H9 (cell line): ENCODE measurements at places on chromosomes 5 and 9.

DNA sequence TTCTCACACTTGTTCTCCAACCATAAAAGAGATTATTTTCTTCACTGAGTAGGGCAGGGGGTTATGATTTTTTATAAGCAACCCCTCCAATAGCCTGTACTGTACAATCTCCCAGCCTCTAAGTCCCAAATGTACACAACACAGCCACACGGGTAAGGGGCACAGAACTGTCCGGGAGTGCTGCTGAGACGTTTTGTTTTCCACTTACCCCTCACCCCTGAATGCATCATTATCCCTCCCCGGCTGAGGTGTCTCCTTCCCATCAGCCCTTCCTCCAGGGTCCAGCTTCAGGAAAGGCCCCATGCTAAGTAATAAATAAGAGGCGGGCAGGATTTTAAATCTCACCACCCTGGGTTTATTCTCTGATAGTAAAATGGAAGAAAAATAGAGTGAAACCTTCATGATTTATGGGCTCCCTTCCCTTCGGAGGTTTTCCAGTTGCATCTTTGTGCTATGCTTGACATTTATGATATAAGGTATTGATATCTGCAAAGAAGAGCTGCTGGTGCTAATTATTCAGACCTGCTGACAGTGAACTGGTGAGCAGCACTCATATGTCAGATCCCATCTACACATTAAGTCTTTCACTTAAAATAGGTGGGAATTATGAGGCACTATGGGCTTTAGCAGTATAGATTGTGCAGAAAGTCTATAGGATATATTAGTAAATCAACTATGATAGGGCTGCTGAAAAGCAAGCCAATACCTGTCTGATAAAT is 67.2 kb upstream of the MEGF10 start:
- DNase-seq = no peak

DNA sequence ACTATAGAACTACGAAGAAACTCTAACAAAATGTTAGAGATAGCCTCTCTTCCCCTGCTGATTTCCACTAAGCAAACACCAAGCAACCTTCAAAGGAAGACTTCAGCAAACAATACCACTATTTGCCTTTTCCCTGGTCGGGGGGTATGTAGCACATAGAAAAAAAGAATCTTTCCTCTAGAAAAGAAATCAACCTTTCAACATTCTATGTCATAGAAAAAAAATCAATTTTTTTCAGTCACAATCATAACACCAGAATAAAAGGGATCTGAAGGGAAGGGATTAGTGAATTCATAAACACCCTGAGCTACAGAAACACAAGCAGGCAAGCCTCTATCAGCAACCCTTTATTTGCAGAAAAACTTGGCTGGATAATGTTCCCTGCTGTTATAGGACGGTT is 15.3 kb downstream of the ABCA1 start:
- no peak for DNase-seq

DNA sequence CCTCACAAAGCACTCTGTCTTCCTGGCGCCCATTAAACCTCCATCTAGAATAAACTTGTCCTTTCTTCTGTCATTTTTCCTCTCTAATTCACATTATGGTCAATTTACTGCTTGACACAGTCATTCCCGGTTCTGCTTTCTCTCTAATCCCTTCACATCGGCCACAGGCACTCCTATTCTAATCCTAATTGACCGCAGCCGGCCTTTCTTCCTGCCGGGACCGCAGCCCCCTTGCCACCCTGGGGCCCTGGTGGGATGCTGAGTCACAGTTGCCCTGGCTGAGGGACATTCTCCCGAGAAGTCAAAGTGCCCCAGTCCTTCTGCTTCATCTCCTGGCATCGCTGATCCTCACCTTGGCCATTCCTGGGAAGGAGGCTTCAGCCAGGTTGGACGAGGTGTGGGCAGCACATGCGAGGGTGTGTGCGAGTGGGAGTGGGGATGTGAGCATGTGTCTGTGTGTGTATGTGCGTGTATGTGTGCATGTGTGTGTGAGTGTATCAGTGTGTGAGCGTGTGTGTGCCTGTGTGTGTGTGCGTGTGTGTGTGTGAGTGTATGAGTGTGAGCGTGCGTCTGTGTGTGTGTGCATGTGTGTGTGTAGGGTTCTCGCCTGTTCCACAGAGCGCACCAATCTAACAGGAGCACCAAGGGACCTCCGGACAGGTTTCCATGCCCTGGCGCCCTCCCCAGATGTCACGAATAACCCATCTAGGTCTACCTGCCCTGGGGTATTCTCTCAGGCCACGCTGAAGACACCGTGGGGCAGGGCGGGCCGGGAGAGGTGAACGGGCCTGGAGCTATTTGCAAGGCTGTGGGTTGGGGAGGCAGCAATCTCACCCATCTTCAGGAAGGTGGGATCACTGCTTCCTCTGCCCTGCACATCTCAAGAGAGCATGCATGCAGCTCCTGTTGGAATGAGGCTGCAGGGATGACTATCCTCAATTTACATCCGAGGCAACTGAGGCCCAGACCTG is 191.2 kb downstream of the PAX5 start:
- no peak for DNase-seq

- DNase-seq = no peak
These were observed 146.8 kb downstream of the PRKACG start for GRCh38 chr9:68867066-68867465.

DNA sequence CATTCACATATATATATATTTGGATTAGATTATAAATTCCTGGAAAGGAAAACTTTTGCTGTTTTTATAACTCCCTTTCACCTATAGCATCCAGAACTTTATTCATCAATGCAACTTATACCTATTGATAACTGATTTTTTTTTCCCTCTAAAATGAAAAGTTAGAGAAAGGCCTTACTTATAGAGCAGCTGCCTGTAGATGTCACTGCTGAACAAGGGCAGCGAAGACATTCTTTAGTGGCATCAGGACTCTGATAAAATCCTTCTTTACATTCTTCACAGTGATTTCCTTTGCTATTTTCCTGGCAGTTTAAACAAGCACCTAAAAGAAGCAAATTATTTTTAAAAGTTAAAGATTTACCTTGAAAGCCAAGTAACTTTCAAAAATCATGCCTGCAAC is 32.3 kb upstream of the CDK5RAP2 start:
- DNase-seq = no peak

DNA sequence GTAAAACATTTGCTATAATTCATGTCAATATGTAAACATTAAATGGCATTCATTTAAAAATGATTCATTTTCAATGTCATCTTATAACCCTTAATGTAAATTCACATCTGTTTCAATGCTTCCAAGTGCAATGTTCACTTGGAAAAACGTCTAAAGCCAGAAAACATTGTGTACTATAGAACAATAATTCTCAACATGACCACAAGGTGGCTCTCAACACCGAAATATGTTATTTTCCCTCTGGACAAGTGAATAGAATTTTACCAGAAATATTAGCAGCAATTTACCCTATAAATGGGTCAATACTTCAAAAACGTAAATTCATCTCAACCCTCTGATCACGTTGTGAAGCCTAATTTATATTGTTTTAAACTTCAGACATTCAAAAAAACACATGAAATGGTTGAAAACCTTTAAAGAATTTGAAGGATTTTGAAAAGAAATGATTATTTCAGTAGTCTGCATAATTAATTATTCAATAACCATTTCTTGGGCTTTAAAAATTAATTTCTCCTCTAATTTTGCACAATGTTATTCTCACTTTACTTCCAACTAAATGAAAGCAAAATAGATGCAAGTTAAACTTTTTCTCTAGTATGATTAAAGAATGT is 11.0 kb downstream of the CDH10 start:
- no peak for DNase-seq

DNA sequence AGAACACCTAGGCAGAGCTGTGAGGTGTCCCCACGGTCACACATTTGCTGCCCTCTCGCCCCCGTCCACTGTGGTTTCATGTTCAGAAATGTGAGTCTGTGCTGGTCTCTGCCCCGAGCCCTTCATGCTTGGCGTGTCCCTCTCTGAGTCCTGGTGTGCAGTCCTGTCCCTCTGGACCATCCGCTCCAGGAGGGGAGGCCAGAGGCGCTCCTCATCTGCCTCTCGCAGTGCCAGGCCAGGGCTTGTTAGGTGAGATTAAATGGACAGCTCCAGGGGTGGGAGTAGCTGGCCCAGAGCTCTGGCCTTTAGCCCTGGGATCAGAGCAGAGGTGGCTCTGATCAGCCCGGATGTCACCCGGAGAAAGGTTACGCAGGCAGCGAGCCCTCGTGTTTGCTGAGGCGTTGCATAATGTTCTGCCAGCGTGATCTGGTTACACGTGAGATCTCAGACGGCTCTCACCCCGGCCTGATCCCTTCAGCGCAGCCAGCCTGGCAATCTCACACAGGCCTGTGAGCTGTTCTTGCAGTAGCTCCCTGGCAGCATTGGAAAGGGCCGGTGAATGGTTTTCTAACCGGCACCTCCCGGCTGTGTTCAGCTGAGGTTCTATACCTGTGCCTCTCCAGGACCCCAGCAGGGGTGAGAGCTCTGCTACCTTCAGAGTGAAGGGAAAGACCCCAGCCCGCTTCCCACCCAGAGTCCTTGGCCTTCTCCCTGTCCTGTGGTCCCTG is 24.5 kb downstream of the PTGES2 start:
- DNase-seq = peak; percentile 30

DNA sequence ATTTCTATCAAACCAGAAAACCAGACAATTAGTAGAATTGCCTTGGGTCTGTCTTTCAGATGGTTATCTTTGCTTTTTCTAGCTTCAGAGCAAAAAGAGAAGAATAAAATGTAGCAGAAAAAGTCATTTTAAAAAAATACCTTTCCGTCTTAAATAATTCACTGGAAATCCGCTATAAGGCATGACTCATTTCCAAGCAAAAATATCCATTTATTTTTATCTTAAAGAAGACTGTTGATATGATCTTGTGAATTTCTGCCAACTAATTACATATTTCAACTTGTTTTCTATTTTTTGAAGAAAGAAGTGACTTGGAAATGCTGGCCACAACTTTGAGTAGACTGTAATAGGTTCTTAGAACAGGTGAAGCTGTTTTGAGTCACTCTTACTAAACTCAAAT is 83.7 kb downstream of the VCAN start:
- no peak for DNase-seq

DNA sequence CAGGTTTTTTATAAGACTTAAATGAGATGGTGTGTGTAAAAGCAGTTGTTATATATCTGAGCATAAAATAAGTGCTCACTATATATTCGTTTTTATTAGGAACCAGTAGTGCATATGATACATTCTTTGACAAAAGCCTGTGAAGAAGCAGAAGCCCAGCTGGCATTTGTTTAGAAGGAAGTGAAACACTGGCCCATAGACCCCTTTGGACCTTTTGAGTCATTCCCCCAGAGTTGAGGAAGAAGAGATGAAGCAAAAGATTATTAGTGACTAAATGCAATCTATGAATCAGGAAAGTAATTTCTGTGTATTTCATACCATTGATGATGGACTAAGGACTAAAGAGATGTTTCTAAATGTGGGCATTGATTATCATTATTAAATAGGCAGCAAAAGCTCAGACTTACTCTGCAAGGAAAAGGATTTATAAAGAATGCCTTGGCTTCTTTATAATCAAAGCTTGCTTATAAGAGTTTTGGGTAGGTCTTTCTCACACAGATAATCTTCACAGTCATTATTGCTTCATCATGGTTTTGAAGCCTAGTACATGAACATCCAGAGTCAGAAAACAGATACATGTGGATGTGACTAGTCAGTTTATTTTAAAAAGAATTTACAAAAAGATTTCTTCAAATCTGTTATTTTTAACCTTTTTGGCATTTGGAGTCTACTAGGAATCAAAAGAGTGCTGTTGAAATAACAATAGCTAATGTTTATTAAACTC is 16.9 kb upstream of the FER start:
- DNase-seq = no peak

- DNase-seq = no peak
These were observed 213.4 kb upstream of the ELL2 start for GRCh38 chr5:96175090-96175489.

DNA sequence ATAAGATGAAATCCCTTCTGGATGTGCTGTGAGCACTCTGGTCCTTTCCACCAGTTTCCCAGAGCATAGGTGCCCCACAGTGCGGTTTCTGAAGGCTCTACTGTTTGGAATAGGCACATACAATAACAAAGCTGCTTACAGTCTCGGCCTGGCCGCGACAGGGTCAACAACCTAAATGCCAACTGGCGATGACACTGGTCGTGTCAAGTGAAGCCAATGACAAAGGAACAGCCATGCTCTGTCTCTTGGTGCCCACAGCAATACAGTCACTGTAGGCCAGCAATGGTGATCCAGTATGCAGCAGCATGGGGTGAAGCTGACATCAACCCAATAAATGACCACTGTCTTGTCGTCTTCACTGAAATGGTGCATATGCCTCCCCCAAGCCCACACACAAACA is 47.8 kb upstream of the EQTN start:
- no peak for DNase-seq

DNA sequence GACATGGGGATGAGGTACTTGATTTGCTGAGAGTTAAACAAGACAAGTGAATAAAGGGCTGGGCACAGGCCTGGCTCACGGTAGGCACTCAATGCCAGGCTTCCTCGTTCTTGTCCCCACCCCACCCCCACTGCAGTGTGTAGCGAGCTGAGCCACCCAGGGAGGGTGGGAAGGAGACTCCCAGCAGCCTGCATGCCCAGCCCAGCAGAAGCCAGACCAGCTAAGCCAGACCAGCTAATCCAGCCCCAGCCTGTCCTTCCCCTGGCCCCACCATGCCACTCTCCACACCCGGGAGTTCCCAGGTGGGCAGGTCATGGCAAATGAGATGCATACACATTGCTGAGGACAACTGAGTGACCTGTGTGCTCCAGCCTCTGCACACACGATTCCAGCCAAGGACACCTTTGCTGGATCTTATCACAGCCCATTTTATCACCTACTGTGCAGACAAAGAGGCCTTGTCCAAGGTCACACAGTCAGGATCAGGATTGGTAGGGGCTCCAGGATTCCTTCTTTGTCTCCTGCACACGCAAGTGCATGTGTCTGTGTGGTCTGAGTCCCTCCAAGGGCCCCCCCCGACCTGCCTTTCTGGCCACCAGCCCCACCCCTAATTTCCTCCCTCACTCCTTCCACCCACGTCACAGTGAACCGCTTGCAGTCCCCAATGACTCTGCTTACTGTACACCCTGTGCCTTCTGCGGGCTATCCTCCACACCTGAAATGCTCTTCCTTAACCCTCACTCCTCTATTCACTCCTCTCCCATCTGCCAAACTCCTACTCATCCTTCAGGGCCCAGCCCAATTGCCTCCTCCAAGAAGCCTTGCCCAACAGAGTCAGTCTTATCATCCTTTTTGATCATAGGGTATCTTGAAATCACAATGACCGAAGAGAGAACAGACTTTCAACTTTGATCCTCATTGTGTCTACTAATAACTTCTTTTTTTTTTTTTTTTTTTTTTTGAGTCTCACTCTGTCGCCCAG is 26.6 kb downstream of the DUSP1 start:
- DNase-seq = no peak

- no peak for DNase-seq
These were observed 28.2 kb downstream of the PLCXD3 start for GRCh38 chr5:41482173-41482572.

GRCh38 chr5:35457912-35458823 is 159.5 kb upstream of the SPEF2 start:
- DNase-seq = no peak

DNA sequence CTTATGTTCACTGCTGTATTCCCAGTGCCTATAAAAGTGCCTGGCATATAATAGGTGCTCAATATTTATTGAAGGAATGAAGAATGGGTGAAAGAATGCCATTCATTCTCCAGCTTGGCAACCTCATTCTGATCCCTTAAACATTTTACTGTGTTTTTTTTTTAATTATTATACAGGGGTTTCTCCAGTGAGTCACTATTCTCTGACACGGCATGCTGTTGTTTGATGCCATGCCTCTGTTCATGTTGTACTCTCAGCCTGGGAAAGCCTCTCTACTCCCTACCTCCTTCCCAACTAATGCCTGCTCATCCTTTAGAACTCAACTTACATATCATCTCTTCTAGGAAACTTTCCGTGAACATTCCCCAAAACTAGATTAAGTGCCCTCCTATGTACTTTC is 70.2 kb upstream of the PHF24 start:
- DNase-seq = no peak

GRCh38 chr5:14245132-14245925 is 102.2 kb downstream of the TRIO start:
- DNase-seq = no peak
